Activated T-cell treated with anti-CD3 and anti-CD28 coated beads for 4 hours (primary cell): ENCODE measurements at places on chromosomes 5 and 9.

GRCh38 chr5:113031557-113031956 is 55.0 kb downstream of the DCP2 start:
- DNase-seq: no peak

DNA sequence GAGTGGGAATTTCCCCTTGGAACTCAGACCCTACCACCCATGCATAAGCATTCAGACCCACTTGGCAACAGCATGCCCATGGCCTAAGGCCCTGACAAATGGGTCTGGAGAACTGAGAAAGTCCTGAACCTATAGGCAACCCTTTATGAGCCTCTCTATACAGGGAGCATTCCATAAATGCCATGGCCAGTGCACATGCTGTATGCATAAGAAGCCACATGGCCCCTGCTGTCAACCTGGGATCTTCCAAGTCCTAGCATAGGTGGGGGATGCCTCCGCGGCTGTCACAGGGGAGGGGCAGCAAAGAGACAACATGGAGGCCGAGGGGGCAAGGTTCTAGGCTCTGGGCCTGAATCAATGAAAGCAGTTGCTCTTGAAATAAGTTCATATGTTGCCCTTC is 8.2 kb upstream of the NIPAL4 start:
- DNase-seq: no peak

GRCh38 chr5:134772461-134773125 is 14.0 kb downstream of the DDX46 start:
- DNase-seq: no peak

- DNase-seq: no peak
Measured at GRCh38 chr5:110823571-110823970, 84.8 kb downstream of the SLC25A46 start.
